ENCODE measurements at places on chromosomes 7 and 10.

DNA sequence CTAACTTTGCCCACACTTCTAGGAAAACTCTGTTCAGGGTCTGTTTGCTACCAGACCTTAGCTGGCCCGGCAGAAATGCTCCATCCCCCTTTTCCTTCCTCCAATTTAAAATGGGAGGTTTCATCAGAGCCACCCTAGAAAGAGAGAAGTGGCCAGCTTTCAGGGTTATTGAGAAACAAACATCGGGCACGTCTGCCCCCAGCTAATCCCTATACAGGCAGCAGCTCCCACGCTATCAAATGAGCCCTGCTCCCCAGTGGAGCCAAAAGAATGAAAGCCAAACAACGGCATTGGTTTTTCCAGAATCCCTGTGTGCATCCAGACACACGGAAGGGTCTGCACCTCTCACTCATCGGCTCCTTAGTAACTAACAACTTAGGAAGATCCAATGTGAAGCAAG, 132.5 kb downstream of the GRID1 start:
- no peak for DNase-seq

DNA sequence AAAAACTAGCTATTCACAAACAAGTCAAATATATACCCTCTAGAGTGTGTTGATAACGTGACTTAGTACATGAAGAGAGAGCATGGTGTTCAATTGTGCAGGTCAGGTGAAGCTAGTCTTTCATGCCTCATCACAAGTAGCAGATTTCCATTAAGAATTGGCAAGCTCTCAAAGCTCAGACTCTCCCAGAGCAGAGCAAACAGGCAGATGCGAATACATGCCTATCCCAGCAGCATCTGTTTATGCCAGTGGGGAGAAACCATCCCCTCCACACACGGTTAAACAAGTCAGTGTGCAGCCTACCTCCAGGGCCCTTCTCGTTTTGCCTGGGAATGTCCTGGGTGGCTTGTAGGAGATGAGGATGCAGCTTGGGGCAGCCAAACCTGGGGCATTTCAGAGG, 532.5 kb upstream of the C7orf33 start:
- DNase-seq: no peak

DNA sequence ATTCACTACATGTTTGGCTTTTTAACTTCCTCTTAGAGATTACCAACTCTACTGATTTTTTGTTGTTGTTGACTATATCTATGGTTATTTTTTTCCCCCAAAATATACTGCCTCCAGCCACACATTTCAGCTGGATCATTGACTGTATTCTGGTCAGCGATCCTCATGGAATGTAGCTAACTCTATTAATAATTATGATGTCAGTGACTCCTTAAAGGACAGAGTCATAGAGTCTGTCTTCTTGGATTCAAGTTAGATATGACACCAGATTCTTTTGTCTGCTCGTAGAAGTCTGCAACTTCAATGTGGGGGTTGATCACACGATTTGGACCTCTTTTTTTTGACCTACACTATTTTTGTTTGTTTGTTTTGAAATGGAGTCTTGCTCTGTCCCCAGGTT, 33.2 kb downstream of the UBN2 start:
- DNase-seq: no peak

- no peak for DNase-seq
These were observed 7.8 kb downstream of the C7orf33 start for GRCh38 chr7:148598351-148598750.

DNA sequence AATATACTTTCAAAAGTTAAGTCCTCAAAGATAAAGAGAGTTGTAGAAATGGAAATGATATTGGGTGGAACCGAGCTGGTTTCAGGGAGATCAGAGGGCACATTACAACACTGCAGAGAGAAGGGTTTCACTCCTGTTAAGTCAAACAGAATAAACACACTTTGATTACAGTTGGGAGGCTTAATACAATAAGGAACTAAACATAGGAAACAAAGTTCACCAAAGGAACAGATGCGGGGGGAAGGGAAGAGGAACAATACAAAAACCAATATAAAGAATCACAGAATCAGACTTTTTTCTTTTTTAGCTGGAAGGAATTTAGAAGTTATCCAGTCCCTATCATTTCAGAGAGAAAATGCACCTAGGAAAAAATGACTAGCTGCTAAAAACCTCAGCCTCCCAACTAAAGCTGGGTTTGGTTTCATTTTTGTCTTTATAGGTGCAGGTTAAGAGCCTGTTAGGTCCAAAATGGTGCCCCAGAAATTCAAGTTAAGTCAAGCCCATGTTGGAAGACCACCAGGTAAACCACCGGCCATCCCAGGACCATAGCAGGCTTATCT, 81.9 kb downstream of the DNMBP start:
- no peak for DNase-seq

GRCh38 chr7:123944395-123944794, 19.4 kb downstream of the SPAM1 start:
- no peak for DNase-seq

- peak; percentile 64 for DNase-seq
These were observed 61.0 kb downstream of the MPP7 start for GRCh38 chr10:28241741-28242399.

- DNase-seq: no peak
These were observed 169.9 kb downstream of the SKIDA1 start for GRCh38 chr10:21355591-21356011.

- no peak for DNase-seq
These were observed 30.7 kb upstream of the TRIL start for GRCh38 chr7:28988810-28989209.

DNA sequence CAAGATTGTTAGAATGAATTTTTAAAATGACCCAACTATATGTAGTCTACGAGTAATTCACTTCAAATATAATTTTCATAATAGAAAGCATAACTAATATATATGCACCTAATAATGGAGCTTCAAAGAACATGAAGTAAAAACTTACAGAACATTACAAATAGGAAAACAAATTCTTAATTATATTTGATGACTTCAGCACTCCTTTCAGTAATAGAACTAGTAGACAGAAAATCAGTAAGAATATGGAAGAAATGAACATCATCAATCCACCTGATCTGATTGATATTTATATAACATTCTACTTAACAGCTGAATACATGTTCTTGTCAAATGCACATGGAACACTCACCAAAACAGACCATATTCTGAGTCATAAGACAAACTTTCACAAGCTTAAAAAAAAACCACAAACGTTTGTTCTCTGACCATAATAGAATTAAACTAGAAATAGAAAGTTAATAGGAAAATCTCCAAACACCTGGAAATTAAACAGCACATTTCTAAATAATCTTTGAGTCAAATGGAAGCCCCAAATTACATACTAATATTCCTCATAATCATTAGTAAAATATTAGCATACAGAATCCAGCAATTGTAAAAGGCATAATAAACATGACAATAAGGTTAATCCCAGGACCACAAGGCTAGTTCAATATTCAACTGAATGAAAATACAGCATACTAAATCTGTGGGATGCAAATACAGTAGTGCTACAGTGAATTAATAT, 48.0 kb downstream of the BRAF start:
- DNase-seq: no peak

DNA sequence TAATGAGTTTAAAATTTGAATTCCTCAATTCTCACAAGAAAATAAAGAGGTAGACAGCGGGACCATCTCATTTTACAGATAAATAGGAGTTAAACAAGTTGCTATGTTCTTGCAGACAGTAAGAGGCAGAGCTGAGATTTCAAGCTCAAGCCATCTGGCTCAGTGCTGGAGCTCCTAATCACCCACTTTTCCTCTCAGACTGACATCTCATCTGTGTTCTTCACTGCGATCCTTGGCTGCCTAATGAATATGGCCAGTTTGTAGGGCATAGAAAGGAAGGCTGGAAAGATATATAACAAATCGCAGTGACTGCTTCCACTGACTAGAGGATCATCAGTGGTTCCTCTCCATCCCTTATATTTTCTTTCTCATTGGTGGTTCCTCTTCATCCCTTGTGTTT, 151.2 kb downstream of the MPP7 start:
- no peak for DNase-seq

- DNase-seq: peak; percentile 64
These were observed 114.8 kb upstream of the ADO start for GRCh38 chr10:62689712-62690111.

DNA sequence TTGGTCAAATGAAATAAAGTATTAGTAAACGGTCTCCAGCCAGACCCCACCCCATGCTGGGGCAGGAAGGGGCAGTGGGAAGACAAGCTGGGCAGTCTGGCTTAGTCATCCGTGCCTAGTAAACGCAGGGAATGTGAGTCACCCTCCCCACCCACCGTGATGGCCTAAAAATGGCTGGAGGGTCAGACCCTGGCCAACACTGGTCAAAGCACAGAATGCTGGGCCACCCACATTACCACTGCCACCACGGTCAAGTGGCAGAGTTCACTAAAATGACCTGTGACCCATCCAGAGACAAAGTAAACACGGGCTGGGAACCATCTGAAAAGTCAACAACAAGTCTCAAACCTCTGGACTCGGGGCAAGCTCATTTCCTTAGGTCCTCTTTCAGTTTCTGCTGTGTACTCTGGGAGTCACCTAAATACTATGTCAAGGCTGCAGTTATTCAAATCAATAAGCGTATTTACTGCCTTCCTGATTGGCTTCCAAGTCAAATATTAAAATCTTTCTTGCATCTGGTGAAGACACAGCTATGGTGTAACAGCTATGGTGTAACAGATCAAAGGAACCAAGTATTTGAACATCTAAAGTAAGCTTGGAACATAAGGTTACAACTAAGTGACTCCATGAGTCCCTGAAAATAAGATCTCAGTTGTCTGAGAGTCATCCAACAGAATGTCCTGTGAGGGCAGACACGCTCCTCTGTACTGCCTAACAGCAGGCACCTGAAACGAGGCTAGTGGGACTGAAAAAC, 3.0 kb downstream of the ZFAND2A start:
- DNase-seq: no peak

DNA sequence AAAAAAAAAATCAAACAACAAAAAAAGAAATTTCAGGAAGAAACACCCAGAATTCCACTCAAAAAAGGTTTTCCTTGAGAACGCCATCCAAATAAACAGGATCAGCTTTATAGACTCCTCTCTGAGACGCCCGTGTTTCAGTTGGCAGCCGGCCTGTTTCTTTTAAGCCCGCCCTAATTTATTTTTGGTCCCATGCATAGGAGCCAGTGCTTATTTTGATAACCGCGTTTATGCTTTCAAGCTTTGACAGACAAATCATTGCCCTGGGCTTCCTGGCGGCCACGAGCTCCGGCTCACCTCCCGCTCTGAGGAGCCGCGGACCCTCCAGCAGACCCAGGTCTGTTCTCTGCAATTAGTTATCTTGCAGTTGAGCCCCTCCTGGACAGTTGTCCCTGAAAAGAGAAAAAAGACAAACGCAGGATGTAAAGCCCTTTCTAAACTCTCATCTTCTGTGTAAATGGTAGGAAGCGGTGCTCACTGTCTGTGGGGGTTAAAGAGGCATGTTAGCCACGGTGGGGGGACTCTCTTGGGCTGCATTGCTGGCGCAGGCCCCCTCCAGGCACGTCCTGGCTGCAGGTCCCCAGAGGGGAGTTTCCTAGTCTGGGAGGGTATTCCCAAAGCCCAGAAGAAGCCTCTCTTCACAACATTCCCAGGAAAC, 22.2 kb upstream of the UNCX start:
- DNase-seq: no peak

- DNase-seq: no peak
These were observed 98.2 kb downstream of the MAPK8 start for GRCh38 chr10:48404646-48405045.

- DNase-seq: no peak
These were observed 1.8 kb downstream of the CYP2E1 start for GRCh38 chr10:133528845-133529575.

DNA sequence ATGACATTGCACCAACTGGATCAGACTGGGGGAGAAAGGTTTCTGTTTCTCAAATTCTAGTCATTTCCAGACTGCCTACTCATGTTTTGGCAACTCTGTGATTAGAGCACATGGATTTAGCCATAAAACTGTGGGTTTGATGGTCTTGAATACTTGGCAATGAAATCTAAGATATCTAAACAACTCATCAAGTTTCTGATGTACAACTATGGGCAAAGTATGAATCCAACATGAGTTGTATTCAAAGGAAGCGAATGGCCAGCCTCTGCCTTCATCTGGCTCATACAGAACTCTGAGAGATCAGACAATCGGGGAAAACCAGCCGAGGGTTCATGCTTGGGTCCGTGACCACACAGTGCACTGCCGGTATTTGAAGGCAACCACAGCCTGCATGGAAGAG, 144.3 kb downstream of the ADAM12 start:
- DNase-seq: no peak

DNA sequence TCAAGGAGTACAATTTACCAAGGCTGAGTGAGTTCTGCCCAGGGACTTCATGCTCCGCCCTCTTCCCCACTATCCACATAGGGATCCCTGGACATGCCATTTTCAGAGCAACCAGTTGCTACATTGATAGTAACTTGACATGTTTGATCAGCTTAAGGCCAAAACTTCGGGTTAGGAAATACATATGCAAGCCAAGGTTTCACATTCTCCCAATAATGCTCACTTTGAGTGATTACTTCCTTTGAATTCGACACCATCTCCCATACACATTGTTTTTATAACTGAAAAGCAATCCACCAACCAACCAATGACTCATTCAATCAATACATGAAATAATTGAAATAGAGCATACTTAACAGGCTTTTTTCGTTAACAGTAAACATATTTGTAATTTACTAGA, 137.9 kb downstream of the GLI3 start:
- DNase-seq: no peak

DNA sequence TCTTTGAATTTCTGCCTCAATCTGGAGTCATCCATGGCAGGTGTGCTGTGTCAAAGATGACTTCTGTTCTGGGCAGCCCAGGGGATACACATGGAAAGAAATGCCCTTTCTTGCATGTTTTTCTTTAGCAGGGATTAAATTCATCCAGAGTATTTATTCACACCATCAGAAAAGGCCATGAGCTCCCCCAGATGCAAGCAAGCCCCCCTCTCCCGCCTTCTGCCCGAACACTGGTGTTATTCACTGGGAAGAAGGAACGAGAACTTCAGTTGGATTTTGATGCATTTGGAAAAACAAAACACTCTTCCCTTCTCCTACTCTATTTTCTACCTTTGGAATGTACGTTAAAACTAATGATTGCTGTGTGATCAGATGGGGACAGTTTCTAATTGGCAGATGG, 1.4 kb downstream of the PLPP4 start:
- DNase-seq: no peak

GRCh38 chr7:35801392-35802101, 690 bp downstream of the SEPTIN7 start:
- DNase-seq: peak; percentile 85

DNA sequence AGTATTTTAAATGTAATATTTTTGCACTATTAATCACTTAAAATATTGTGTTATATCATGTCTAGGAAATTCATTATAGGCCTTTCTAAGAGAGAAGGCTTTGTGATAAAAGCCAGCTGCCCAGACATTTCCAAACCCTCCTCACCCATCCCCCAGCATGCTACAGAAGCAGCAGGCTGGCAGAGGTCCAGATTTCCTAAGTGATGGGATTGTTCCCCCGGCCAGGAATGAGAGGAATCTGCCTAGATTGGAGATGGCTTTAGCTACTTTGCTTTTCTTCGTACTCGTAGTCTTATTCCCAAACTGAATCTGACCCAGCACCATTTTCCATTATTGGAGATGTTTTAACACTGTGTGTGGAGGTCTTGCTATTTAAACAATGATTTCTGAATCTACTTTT, 29.4 kb downstream of the CDK14 start:
- no peak for DNase-seq

- no peak for DNase-seq
These were observed 2.0 kb downstream of the GFRA1 start for GRCh38 chr10:116270771-116271592.
